Activated B cell treated with CpG ODN at 0.5 μM for 24 hours (primary cell): ENCODE measurements at places on chromosomes 2 and 18. TPM values are rescaled to one million over a fixed set of nuclear protein-coding genes. Genes with fewer than 3 reads are reported as not detected.

The VIL1 gene
- 0.07 TPM in 1 of 2 replicates, not detected in the other for total RNA-seq

The UGT1A9 gene
- total RNA-seq: not detected in 2 replicates

The ALPP gene
- total RNA-seq: 0.38 TPM in 1 of 2 replicates, not detected in the other

The PJVK gene
- 2.0 and 3.1 TPM in 2 replicates for total RNA-seq
